ENCODE measurements at places on chromosomes 2 and 18.
A peak's percentile ranks its signal among the peaks of the same experiment; 100 is the strongest.

GRCh38 chr2:211033765-211034164, 477.4 kb downstream of the CPS1 start:
- no peak for DNase-seq

GRCh38 chr18:79447703-79448367, 52.1 kb downstream of the NFATC1 start:
- DNase-seq, result no peak

DNA sequence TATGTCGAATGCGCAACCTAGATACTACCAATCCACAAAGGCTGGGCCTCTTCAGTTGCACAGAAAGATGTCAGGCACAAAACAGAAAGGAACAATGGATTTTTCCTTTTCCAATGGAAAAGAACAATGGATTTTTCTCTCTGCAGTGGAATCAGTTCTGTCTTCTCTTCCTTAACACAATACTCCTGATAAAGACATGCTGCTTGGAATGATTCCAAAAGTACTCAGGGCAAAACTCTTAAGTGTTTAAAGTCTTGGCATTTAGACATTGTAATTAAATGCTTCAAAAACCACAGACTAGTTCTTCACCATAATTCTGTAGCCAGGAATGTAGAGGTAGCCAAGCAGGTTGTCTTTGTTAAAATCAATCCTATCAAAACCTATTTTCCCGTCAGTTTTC, 46.7 kb upstream of the FLACC1 start:
- DNase-seq, result no peak

GRCh38 chr2:240603846-240604245, 17.3 kb downstream of the CAPN10 start:
- DNase-seq, result no peak

GRCh38 chr2:225233234-225233633, 166.3 kb upstream of the NYAP2 start:
- no peak for DNase-seq

DNA sequence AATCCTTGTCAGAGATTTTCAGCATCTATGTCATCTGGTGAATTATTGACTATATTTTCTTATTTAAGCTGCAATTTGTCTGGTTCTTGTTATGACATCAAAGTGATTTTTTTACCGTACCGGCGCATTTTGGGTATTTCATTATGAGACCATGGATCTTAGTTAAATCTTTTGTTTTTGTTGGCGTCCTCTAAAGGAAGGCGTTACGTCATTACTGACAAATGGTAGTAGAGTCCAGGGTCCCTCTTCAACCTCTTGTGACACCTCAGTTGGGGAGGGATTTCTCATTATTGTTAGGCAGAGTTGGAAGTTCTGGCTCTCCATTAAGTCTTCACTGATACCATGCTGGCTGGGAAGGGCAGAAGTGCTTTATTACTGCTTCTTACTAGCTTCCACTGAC, 175.8 kb upstream of the MMADHC start:
- DNase-seq, result no peak

DNA sequence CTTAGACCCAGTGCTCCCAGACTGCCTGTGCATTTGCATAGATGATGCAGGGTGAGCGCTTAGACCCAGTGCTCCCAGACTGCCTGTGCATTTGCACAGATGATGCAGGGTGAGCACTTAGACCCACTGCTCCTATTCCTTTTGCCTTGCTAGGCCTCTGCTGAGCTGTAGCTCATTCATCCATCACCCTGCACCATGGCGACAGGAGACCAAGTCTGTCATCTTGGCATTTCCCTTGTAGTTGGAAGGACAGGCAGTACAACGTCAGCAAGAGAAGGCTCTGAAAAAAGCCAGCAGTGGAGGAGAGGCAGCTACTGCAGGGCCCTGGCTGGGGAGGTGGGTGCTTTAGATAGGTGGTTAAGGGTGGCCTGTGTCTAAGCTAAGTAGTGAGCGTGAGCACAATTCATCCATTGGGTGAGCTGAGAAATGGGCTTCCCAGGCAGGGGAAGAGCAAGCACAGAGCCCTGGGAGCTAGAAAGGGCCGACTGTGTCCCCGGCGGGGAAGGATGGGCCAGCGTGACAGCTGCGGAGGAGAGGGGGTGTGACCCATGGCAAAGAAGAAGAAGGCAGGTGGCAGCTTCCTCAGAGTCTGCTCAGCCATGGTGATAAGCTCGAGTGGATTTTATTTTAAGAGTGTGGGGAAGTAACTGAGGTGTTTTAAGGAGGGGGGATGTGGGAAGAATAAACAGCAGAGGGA, 108.8 kb downstream of the LPIN1 start:
- no peak for DNase-seq

DNA sequence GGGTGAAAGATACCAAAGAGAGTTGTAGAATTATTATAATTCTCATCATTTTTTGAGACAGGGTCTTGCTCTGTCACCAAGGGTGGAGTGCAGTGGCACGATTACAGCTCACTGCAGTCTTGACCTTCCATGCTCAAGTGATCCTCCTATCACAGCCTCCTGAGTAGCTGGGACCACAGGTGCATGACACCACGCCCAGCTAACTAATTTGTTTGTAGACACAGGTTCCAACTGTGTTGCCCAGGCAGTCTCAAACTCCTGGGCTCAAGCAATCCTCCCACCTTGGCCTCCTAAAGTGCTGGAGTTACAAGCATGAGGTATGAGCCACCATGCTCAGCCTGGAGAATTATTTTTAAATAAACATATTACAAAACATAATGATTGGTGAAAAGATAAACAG, 92.8 kb upstream of the MSH6 start:
- no peak for DNase-seq

DNA sequence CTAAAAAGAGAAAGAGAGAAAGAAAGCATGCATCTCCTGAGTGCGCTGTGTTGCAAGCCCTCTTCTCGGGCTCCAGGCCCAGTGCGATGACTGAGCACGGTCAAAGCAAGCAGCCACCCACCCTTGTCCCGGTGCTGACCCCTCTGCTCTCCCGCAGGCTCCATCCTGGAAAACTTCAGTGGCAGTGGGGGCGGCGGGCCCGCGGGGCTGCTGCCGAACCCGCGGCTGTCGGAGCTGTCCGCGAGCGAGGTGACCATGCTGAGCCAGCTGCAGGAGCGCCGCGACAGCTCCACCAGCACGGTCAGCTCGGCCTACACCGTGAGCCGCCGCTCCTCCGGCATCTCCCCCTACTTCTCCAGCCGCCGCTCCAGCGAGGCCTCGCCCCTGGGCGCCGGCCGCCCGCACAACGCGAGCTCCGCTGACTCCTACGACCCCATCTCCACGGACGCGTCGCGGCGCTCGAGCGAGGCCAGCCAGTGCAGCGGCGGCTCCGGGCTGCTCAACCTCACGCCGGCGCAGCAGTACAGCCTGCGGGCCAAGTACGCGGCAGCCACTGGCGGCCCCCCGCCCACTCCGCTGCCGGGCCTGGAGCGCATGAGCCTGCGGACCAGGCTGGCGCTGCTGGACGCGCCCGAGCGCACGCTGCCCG, 252.5 kb downstream of the GLI2 start:
- DNase-seq, result no peak

DNA sequence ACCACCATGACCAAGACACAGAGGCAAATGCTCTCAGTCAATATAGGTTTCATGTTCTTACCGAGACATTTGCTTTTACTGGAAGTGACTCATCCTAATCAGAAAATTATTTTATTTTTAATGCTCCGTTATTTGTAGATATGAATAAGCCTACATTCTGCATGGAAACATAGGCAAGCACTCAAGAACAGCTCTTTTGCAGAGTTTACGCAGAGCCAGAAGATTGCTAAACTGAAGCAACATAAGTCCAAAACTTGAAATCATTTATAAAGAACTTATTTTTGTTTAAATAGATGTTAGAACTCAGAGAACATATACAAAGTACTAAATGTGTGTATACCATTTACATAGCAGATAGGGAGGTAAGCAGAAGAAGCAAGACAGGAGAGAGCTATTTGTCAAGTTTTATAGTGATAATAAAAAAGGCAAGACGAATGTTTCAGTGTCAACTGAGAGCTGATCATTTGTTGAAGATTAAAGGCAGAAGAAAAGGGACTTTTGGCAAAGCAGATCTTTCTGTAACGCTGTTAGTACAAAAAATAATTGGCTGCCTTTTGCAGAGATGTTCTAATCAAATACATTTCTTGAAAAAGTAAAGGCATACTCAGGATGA, 12.4 kb upstream of the PPP1R1C start:
- no peak for DNase-seq

GRCh38 chr2:197209742-197210408, 100.7 kb downstream of the ANKRD44 start:
- peak; percentile 56 for DNase-seq

DNA sequence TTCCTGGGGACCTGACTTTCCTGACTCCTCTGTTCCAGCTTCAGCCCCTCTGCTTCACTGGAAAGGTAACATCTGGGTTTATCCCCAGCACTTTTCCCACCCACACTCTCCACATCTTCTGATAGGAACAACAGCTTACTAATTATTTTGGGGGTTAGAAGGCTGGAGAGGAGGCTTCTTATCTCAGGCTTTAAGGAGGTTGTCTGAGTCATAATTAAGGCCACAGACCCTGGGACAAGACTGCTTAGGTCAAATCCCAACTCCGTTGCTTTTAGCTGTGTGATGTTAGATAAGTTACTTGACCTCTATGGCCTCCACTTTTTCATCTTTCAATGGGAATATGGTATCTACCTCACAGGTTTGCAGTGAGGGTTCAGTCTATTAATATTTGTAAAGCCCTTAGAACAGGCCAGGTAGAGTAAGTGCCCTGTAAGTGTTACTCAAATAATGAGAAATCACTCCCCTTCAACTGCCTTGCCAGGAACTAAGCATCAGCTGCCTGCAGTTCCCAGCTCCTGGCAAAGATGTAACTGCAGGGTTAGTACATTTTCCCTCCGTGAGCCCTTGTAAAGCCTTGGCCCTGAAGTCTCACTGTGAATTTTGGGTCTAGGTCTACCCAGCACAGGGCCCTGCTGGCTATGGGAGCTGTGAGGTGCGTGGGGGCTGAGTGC, 123.6 kb downstream of the MTX2 start:
- DNase-seq, result no peak

GRCh38 chr2:97653473-97653872, 7.6 kb downstream of the COX5B start:
- no peak for DNase-seq

GRCh38 chr2:239815671-239816070, 209.5 kb downstream of the NDUFA10 start:
- no peak for DNase-seq

- DNase-seq, result no peak
Observed at GRCh38 chr2:130951018-130951417, 114.3 kb downstream of the ARHGEF4 start.

DNA sequence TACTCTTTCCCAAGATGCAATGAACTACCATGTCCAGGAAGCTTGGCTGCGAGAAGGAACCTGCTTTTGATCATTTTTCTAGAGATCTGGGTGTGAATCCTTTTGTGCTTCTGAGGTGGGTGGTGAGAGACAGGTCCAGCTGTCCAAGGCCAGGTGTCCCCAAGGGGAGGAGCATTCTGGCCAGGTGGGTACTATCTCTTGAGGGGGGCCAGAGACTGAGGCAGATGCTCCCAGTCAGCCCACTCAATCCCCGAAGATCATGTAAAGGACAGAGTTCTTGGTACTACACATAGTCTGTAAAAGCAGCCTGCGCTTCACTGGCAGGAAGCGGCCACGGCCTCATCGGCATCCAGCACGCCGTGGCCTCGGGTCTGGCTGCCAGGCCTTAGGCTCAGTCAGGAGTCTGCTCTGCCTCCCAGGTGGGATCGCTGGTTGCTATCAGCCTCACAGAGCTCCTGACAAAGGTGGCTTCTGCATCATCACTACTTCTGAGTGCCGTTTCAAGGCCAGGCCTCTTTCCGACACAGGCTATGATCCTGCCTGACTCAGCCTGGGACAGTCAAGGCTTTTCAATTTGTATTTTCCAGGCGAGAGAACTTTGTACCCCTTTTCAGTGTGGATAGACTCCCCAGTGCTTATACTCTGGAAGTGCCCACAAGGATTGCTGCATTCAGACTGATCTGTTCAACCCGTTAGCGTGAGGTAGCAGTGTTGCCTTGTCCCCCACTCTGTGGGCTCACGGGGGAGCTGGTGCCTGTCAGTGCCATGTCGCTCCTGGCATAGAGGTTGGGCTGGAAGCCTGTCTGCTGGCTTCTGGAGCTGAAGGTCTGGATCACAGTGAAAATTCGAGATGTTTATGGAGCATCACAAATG, 29.1 kb downstream of the STK25 start:
- no peak for DNase-seq

GRCh38 chr2:36871068-36871707, 95.1 kb downstream of the STRN start:
- DNase-seq, result no peak

GRCh38 chr2:229779650-229780049, 65.3 kb upstream of the DNER start:
- no peak for DNase-seq

DNA sequence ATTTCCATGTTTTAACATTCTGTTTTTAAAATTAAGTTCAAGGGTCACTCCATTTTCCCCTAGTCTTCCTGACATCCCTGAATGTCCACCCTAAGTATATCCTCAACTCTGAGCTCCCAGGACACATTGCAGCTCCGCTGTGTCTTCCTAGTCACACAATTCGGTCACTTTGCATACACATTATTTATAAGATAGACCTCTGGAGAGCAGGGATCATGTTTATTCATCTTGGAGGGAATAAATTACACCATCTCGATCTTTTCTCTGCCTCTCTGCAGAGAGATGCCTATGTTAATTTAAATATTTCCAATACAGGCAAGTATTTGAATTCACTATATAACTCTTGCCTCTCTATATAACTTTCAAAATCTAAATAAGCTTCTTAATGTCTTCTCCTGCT, 166.2 kb downstream of the SLC39A10 start:
- DNase-seq, result no peak

GRCh38 chr18:29217124-29217915, 1040.4 kb upstream of the CDH2 start:
- no peak for DNase-seq

Measured in stimulated activated CD4-positive, alpha-beta T cell treated with anti-CD3 and anti-CD28 coated beads, Interleukin-15, amount 100 ng/mL, for 48 hours (primary cell).